ENCODE measurements at places on chromosomes 11 and 22.

GRCh38 chr11:12007769-12008737 lies at the start of gene DKK3:
Gene DKK3, minus strand, starts transcription at chr11:12008626. Its CDS starts 44 bp downstream, at chr11:12008582.
- no peak for DNase-seq

GRCh38 chr22:42922374-42923191 lies 65.5 kb upstream of the ARFGAP3 start:
- DNase-seq, result no peak

DNA sequence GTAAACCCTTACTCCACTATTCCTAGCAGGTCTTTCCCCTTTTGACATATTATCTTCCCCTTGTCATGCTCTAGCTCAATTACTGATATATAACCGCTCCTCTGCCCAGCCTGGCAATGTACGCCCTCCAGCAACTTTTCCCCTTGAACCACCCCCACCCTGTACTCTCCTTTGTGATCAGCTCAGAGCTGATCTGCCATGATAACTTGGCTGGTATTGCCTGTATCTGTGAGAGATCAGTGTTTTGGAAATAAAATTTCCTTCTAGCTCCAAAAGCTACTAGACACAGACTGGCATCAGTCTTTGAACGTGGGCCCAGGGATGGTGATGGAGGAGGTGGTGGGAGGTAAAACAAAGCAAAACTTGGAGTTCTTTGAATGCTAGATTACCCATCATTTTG lies 42.9 kb downstream of the DIXDC1 start:
- no peak for DNase-seq

DNA sequence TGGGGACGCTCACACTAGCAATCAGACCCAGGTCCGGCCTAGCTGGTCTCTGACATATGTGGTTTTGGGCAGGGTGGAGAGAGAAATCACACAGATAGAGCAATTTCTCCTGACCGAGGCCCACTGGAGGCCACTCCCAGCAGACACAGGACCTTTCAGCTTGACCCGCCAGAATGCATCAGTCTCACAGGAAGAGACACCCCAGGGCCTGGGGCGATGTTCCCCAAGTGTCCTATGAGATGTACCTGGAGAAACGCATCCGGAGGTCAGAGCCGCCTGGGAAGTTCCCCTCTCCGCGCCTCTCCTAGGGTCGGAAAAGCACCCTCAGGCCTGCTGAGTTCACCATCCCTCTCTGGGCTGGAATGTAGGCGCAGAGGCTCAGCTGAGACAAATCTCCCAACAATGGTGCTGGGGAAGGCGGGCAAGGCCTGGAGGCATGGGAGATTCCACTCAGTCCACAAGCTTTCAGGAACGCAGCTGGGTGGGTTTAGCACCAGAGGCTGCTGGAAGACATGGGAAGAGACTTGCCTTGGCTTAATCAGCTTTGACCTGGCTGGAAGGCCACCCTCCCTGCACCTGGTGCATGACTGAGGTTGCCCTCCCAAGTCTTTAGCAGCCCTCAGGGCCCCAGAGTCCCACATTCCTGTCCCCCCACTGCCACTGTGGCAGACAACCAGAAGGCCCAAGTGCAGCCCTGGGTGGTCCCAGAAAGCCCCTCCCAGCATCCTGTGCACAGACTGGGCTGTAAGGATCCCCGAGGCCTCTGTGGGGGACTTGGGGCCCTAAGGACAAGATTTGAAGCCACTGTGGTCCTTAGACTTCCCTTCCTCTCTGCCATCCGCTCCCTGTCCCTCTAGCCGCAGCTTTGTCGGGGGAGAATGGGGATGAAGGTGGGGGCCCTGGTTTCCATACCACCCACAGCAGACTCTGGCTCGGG lies 57.5 kb downstream of the RTL6 start:
- no peak for DNase-seq

GRCh38 chr22:38860283-38861169 lies 11.5 kb downstream of the CBX6 start:
- no peak for DNase-seq

DNA sequence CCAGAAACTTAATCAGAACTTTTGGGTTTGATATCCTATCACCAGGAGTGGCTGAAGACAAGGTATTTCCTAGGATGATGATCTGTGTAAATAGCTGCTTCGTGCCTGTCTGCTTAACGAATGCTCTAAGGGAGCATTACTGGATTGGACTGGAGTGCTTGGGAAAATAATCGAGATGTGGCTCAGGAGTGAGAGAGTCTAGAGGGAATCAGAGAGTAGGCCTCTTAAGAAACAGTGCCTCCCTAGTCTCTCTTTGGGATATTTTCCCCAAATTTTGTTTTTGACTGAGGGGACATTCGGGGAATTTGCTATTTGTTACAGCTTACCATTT lies 2.5 kb downstream of the MAML2 start:
- DNase-seq, result no peak

DNA sequence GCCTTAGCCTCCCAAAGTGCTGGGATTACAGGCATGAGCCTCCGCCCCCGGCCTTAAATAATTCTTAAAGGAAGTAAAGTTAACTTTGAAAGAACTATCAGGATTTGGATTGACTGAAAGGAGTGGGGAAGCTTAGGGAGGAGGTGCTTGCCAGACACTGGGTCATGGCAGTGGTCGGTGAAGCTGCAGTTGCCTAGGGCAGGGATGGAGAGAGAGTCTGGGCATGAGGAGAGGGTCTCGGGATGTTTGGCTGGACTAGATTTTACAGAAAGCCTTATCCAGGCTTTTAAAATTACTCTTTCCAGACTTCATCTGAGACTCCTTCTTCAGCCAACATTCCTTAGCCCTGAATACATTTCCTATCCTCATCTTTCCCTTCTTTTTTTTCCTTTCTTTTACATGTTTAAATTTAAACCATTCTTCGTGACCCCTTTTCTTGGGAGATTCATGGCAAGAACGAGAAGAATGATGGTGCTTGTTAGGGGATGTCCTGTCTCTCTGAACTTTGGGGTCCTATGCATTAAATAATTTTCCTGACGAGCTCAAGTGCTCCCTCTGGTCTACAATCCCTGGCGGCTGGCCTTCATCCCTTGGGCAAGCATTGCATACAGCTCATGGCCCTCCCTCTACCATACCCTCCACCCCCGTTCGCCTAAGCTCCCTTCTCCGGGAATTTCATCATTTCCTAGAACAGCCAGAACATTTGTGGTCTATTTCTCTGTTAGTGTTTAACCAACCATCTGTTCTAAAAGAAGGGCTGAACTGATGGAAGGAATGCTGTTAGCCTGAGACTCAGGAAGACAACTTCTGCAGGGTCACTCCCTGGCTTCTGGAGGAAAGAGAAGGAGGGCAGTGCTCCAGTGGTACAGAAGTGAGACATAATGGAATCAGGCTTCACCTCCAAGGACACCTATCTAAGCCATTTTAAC lies at the start of gene NNMT:
TSS of gene NNMT (plus strand) at position 724 of the 929 bp plus-strand sequence. CDS start at position 882, 158 bp downstream.
- no peak for DNase-seq

GRCh38 chr22:37470087-37470445 lies 16.1 kb downstream of the MFNG start:
- no peak for DNase-seq

- DNase-seq, result no peak
Observed at GRCh38 chr11:119194811-119195440, 9.7 kb downstream of the NHERF4 start.

- DNase-seq, result no peak
Observed at GRCh38 chr11:64006398-64006797, 20.2 kb downstream of the OTUB1 start.

DNA sequence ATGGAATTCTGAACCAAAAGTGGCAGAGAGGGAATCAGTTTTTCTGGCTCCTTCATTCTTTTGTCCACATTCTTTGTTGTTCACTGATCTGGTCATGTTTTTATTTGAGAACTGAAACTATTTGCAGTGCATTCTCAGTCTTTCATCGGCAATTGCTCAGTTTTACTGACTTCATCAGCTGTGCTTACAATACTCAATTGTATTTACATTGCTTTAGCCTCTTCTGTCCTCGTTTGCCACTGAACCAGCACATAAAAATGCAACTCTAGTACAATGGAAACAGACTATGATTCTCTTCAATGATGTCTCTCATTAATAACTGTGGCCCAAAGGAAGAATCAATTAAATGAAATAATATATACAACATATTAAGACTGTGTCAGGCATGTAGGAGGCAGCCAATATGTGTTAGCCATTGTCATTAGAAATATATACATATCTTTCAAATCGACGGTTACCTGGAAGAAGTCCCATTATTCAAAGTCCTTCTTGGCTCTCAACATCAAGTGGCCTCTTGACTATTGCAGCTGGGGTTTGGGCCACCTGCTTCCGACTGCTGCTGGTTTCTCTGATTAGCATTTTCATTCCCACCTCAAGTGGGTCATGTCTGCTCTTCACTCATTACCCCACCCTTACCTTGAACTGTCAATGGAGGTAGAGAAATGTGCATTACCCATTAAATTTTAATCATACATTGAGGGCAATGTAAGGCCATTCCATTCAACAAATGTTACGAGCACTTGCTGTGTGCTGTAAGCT lies 600.1 kb downstream of the INSC start:
- DNase-seq, result no peak

DNA sequence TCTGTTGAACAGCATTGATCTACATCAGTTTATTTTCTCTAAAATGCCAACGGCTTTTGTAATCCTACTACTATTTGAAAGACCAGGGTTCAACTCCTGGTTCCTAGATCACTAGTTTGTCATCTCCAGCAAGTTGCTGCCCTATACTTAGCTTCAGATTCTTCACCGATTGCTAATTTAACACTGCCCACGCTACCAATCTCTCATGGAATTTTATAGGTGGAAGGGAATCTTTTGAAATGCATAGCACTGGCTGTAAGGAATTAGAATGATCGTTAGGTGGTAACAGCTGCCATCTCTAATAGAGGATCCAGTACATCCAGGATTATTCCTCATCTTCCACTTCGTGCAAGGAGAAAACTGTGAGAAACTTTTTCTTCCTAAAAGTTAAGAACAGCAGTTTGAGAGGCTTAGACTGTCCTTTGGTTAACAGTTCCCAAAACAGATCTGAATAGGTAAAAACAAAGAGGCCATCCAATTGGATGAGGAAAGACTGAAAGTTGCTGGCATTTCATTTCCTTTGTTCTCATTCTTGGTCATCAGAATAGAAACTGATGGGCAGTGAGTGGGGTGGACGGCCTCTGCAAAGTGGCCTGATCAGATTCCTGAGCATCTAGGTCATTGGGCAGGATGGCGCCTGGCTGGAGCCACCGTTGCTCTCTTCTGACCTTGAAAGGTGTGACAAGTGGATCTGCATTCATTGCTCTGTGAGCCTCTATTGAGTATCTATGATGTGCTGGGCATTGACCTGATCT lies 236.3 kb upstream of the SORL1-AS1 start:
- no peak for DNase-seq
